ENCODE measurements at places on chromosomes 11 and 22.
A peak's percentile ranks its signal among the peaks of the same experiment; 100 is the strongest.

- no peak for DNase-seq
Measured at GRCh38 chr11:66338276-66339161, 2.3 kb upstream of the RIN1 start.

DNA sequence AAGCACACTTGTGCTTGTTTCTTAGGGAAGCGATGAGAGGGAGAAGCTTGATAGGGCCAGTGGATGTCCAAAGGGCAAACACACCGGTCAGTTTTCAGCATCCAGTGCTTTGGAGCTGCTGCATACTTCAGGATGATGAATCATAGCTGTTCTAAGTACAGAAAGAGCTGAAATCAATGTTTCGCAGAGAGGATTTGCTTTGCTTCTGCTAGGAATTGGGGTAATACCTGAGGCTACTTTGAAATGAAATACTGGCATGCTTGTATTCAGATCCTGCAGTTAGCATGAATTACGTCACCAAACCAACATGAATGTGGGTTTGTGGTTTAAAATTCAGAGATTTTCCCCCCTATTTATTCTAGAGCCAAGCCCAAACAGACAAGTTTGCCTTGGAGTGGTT, 41.7 kb upstream of the SC5D start:
- no peak for DNase-seq

DNA sequence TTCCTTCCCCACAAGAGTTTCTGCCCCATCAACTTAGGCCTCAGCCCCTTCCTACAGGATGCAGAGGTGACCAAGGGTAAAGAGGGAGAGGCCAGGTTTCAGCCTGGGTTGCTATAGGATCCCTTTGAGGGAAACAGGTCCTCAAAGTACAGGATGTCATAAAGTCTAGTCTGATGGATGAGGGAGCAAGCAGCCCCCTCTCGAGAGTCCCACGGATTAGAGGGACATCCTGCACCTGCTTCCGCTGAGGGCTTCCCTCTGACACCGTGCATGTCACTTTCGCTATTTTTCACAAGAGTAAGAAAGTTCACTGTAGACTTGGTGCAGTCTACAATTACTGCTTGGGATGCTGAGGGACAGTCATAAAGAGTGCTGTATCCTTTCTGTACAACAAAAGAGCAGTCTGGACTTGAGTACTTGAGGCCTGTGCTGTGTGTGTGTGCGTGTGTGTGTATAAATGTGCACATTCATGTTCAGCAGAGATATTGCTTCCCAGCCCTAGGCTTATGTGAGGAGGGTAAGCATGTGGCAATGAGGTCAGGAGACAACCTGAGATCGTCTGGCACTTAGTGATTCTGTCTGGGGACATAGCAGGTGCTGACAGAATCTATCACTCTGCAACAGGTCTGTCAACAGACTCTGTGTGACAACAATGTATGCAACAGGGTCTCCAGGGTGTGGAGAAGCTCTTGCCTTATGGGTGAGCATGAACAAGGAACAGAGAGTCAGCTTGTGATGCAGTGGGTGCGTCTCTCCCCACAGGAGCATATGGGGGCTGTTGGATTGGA, 18.0 kb upstream of the CHST1 start:
- DNase-seq, result no peak

GRCh38 chr22:20779014-20779817, 5.3 kb downstream of the SERPIND1 start:
- peak; percentile 52 for DNase-seq

DNA sequence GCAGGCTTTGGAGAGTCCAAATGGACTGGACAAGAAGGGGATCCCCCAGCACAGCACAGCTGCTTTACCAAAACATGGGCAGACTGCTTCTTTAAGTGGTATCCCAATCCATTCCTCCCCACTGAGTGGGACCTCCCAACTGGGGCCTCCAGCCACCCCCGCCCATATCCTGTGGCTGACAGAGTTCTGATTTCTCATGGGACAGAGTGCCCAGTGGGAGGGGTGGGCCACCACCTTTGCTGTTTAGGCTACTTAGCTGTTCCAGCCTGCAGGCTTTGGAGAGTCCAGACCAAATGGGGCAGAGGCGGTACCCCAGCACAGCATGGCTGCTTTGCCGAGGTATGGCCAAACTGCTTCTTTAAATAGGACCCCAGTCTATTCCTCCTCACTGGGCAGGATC, 26.9 kb upstream of the DEUP1 start:
- no peak for DNase-seq

DNA sequence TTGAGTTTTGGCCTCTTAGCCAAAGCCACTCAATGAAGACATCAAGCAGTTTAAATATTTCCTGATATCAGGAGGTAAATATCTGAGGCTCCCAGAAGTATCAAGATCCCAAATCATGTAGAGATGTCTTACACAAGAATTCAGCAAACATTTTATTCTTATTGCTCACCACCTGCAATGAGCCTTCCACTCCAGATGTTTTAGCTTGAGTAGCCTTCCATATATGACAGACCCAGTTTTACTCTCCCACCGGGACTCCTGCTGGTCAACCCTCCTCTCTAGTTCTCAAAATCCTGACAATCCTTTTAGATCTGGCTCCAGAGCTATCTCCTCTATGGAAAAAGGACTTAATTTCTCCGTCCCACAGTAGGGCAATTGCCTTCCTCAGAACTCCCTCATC, 404.4 kb downstream of the KCNA4 start:
- DNase-seq, result no peak

All from SW480 (cell line).